Stimulated activated CD8-positive, alpha-beta memory T cell treated with anti-CD3 and anti-CD28 coated beads, Interleukin-4, amount 100 ng/mL, for 1 hour (primary cell): ENCODE measurements at places on chromosomes 12 and 14.

GRCh38 chr12:46438719-46439319 lies 66.2 kb upstream of the SLC38A2 start:
- no peak for DNase-seq

DNA sequence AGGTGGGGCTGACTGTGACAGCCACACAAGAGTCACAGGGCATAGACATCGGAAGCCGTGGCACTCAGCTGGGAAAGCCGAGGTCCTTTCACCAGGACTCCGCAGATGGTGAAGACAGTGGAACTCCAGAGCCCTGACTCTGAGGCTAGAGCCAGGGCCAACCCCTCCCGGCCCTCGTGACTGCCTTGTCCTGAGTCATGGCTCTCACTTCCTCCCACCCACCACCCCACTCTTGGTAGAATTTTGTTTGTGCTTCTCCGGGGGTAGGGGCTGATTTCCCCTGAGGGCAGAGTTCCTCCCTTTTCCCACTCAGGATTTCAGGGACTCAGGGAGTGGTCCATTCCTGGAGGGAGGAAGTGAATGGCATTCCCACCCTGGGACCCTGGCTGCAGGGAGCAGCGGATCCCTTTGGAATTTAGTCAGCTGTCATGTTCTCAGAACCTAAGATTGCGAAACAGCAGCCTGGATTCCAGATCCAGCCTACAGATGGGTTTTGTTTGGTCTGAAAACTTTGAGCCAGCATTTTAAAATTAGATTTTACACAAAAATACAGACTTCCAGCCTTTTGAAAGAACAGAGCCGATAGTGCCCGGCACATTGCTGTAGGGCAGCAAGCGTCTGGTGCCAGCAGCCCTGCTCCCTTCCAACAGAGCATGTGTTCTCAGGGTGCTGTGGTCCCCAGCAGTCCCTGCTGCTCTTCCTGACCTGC lies 50.7 kb downstream of the TPCN1 start:
- no peak for DNase-seq

DNA sequence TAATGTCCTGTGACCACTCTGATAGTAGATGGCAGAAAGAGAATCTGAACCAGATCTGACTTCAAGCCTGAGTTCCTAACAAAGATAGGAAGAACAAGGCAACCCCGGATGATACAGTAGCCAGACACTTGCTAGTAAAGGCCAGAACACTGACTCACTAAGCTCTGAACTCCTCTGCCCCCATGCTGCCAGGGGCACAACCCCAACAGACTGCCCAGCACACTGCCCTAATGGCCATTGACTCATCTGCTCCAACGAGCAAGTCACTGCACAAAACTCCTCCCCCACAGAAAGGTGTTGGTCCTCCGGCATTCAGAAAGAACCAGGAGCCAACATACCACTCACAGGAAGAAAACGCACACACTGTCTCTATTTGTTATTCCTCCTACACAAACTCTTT lies 179.6 kb upstream of the NUDT4 start:
- no peak for DNase-seq

DNA sequence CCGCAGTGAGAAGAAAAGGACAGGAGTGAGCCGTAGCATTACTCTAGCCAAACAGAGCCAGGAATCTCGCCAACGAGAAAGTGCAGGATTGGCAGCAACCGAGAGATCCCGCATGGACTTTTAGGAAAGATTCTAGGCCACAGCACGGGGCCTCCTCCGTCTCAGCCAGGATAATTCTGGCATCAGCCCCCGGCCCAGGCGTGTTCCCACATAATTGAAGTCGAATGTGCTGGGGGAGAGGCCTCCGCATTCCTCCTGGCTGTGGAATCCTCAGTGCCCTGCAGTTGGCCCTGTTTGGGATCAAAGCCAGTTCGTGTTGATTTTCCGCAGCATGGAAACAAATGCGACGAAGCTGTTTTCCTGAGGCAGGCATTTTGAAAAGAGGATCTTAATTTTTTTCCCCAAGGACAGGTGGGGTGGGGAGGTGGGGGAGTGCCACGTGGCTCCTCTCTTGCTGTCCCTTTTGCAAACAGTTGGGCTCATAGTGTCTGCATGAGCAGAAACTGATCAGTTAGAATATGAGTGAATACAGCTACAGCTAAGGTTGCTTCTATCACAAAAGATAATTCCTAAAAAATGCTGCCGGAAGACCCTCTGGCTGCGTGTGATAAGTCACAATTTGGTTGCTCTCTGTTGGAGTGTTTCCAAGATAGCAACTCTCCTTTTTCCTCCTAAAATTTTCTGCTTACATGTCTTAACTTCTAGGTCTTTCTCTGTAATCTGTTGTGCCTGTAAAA lies 37.3 kb upstream of the ATXN2 start:
- DNase-seq, result no peak

- DNase-seq, result no peak
These were observed 115.5 kb upstream of the PARP11 start for GRCh38 chr12:3988519-3989217.

GRCh38 chr14:104705340-104706047 lies 16.1 kb downstream of the INF2 start:
- no peak for DNase-seq

- no peak for DNase-seq
These were observed 11.3 kb downstream of the CS start for GRCh38 chr12:56288705-56289387.

GRCh38 chr12:22372277-22372837 lies 37.9 kb upstream of the ST8SIA1 start:
- no peak for DNase-seq

GRCh38 chr12:98635657-98636323 lies 8.8 kb downstream of the IKBIP start:
- no peak for DNase-seq

GRCh38 chr14:75018694-75019093 lies 16.0 kb downstream of the EIF2B2 start:
- DNase-seq, result no peak

GRCh38 chr12:116159593-116160200 lies 117.8 kb downstream of the MED13L start:
- DNase-seq, result no peak

- DNase-seq, result no peak
These were observed 1.8 kb downstream of the OAS1 start for GRCh38 chr12:112908548-112908947.

GRCh38 chr14:78292003-78292402 lies 121.8 kb downstream of the NRXN3 start:
- DNase-seq, result no peak

- no peak for DNase-seq
These were observed 109.3 kb downstream of the FGD4 start for GRCh38 chr12:32508626-32509025.

- no peak for DNase-seq
These were observed 301.0 kb upstream of the MIS18BP1 start for GRCh38 chr14:45553981-45554380.

DNA sequence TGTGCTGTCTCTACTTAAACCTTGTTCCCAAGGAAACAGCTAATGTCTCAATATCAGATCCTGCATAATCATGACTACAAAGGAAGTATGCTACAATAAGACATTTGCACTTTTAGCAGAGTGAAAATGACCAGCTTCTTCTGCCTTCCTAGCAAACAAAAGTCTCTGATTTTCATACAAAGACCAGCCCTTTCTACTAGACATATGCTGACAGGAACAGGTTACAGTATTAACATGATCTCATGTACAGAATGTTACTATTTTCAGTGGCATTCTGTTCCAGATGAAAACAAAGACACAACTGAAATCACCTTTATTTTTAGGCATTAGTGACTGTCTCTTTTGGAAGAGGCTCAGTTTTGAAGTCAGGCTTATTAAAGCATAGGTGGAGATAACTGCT lies 228.6 kb downstream of the MED13L start:
- DNase-seq, result no peak

- no peak for DNase-seq
These were observed 71.2 kb downstream of the TNFAIP2 start for GRCh38 chr14:103194256-103195045.

DNA sequence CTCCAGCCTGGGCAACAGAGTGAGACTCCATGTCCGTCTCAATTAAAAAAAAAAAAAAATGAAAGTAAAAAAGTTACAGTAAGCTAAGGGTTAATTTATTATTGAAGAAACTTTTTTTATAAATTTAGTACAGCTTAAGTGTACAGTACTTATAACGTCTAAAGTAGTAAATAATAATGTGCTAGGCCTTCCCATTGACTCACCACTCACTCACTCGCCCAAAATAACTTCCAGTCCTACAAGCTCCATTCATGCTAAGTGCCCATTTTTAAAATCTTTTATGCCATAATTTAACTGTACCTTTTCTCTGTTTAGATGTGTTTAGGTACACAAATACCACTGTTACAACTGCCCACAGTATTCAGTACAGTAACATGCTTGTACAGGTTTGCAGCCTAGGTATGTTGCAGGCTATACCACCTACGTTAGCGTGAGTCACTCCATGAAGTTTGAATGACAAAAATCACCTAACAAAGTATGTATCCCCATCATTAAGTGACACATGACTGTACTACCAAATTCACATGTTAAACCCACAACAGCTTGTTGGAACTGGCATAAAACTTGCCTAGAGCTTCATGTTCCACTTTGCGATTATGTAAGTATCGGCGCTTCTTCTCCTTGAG lies 10.7 kb downstream of the KANSL2 start:
- DNase-seq, result no peak

DNA sequence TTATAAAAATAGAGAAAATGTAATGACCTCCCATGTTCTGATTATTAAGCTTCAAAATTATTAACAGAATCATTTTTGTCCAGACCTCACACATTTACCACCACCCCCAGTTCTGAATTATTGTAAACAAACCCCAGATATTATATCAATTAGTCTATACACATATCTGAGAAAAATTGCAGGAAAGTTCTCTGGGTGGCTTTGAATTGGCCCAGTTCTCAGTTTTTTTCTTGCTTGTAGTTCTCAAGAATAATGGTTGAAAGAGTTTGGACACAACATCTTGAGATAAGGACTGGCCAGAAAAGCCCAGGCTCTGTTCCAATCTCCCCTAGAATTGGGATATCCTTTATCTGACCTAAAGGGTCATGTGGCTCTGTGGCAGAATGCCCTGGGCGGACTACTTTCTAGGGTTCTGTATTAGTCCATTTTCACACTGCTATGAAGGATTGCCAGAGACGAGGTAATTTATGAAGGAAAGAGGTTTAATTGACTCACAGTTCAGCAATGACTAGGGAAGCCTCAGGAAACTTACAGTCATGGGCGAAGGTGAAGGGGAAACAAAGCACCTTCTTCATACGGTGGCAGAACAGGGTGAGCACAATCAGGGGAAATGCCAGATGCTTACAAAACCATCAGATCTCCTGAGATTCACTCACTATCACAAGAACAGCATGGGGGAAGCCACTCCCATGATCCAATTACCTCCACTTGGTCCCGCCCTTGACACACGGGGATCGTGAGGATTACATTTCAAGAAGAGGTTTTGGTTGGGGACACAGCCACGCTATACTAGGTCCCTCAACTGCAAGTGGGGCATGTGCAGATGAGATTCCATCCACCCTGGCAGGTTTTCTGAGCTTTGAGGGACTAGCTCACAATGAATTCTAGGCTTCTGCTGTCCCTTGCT lies 1504.6 kb upstream of the FLRT2 start:
- DNase-seq, result no peak
